ENCODE measurements at places on chromosomes 13 and 19.

DNA sequence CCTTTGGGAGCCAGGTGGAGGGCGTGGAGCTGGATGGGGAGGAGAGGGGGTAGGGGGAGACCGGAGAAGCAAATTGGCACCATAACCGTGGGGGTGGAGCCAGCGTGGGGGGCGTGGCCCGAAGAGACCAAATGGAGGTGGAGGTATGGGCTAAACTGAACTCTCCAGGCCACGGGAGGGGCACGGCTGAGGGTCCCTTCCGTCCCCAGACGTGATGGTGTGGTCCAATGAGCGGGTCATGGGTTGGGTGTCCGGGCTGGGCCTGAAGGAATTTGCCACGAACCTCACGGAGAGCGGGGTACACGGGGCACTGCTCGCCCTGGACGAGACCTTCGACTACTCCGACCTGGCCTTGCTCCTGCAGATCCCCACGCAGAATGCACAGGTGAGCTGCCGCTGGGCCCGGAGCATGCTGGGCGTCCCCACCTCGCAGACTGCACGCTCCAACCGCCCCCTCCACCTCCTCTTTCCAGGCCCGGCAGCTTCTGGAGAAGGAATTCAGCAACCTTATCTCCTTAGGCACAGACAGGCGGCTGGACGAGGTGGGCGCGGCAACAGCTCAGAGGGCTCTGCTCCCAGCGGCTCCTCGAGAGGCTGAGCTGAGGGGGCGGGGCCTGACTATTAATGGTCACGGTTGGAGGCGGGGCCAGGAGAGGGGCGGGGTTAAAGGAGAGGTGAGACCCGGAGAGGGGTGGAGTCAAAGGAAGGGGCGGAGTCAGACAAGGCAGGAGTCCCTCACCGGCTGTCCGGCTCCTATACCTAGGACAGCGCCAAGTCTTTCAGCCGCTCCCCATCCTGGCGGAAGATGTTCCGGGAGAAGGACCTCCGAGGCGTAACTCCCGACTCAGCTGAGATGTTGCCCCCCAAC, 6.2 kb downstream of the HRC start:
- DNase-seq = peak; percentile 74

DNA sequence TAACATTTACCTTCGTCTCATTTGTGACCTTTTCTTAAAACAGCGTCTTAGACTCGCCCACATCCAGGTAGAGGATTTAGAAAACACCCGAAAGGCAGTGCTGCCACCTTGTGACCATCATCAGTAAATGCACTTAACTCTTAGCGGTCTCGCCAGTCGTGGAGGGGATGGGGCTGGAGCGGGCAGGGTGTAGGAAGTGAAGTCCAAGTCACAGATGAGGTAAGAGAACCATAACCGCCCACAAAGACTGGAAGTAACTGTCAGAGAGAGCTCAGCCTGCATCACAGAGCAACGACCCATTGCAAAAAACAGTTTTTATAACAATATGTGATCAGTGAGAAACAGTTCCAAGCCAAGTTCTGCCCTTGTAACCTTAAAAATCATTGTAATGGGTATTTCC, 10.7 kb upstream of the CEACAM3 start:
- DNase-seq = peak; percentile 19

- DNase-seq = peak; percentile 5
Observed at GRCh38 chr13:80955501-80955900, 614.6 kb upstream of the SPRY2 start.

- no peak for DNase-seq
Observed at GRCh38 chr19:57786286-57786685, 16.8 kb downstream of the ZNF586 start.

- DNase-seq = no peak
Observed at GRCh38 chr19:1718420-1719291, 34.6 kb upstream of the ONECUT3 start.

DNA sequence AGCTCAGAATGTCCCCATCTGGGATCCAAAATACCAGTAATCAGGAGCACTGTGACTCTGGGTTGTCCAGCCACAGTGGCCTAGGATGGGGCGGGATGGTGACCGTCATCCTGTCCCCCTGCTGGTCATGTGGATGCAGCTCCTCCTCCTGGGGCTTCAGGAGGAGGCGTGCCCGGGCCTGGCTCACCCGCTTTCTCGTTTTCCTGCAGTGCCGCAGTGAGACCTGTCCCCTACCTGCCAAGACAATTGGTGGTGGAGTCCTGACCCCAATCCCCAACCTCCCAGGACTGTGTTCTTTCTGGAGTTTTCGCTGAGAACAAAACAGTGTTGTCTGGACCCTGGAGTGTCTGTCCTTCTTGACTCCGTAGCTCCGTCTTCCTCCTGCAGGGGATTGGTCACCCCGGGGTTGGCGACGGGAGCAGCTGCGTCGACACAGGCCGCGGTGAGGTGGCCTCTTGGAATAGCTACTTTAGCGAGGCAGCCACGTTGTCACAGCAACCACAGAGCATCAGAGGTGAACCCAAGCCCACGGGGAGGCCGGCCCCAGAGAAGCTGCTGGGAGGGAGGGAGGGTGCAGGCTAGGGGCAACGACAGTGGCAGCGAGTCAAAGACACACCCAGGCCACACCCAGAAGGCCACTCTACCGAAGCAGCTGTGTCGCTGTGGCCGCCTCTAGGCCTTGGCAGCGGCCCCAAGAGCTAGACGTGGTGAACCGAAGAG, 10.2 kb upstream of the EMC10 start:
- no peak for DNase-seq

DNA sequence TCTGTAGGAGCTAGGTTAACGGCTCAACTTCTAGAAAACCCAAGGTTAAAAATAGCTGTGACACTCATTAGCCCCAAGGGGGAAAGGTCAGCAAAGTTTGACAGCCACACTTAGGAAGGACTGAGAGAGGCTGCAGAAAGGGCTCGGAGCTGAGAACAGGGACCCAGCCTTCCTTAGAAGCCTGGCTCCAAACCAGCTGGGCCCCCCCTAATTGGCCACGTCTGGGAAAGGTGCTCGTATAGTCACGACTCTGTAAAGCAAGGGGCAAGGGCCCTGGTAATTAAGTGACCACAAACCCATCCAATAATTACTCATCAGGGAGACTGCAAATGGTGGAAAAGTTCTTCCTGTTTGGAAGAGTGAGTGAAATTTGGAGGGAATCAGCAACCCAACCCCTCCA, 90.5 kb downstream of the RNASEH2B start:
- DNase-seq = no peak

GRCh38 chr19:35879770-35880317, 11.5 kb downstream of the APLP1 start:
- DNase-seq = peak; percentile 61

GRCh38 chr13:45105895-45106294, 14.4 kb upstream of the GTF2F2 start:
- no peak for DNase-seq

DNA sequence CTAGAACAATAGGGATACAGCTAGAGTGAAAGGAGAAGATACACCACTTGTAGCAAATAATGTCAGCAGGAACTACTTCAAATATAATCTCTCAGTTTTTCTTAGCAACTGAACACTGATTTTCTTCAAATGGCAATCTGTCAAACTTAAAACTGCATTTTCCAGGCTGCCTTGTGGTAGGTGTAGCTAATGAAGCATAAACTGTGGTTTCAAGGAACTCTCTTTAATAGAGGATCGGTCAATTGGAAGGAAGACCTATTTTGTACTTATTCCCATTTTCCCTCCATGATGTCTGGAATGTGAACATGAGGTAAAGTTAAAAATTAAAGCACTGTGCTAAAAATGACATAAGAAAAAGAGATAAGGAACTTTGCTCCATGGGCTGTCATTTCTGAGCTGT, 1261.9 kb downstream of the PCDH17 start:
- DNase-seq = peak; percentile 7

GRCh38 chr19:17855280-17856152, 4.2 kb upstream of the RPL18A start:
- DNase-seq = no peak

DNA sequence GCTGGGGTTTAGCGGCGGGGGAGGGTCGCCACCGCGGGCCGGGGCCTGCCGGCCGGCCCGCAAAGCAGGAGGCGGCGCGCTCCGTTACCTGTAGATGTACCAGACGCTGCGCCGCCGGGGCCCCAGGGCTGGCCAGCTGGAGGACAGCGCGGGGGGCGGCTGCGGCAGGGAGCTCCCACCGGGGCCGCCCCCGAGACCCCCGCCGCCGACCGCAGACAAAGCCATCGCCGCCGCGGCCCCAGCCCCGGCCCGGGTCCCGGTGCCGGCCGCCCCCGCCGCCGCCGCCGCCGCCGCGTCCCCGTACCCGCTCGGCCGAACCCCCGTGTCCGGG, 24.8 kb downstream of the SHANK1 start:
- no peak for DNase-seq

GRCh38 chr13:40328091-40328490, 338.4 kb downstream of the FOXO1 start:
- DNase-seq = no peak
